ENCODE measurements at places on chromosomes 16 and 17. TPM values are rescaled to one million over a fixed set of nuclear protein-coding genes. Genes with fewer than 3 reads are reported as not detected.

Gene RUNDC3A
- not detected for total RNA-seq

- peak overlapping the region; percentile 69 for H3K4me3 ChIP-seq
- H3K4me1 ChIP-seq = peaks cover 22% of the 10 kb centered on the region
- no peaks in the 10 kb centered on the region for H3K36me3 ChIP-seq
- no peaks in the 10 kb centered on the region for H3K27me3 ChIP-seq
- peak overlapping the region; percentile 96 for H3K27ac ChIP-seq
These were observed 22.4 kb upstream of the EIF1 start for GRCh38 chr17:41666237-41666641.

- H3K27ac ChIP-seq = no peak overlapping the region
- no peaks in the 10 kb centered on the region for H3K36me3 ChIP-seq
- H3K4me3 ChIP-seq = no peak overlapping the region
- DNase-seq = peak; percentile 53
- peaks cover 90% of the 10 kb centered on the region for H3K4me1 ChIP-seq
- H3K27me3 ChIP-seq = no peaks in the 10 kb centered on the region
These were observed 61.8 kb downstream of the ARSG start for GRCh38 chr17:68353111-68353521.

Gene SP2
- 39.9 TPM for total RNA-seq

DNA sequence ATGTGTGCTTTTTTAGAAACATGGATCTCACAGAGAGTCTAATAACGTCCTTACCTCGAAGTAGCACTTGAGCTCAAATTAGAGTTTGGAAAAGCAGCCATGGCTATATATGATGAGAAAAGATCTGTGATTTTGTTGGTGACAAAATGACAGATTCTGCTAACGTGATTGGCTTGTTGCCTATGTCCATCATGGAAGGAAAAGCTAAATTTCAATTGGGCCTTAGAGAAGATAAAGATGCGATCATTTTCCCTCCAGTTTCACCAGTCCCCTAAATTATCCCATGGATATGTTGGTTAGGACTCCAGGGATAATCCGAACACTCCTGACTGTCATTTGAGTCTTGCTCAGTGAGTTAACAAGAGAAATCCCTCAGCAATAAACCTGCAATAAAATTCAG lies 175.8 kb downstream of the C16orf95 start:
- H3K4me3 ChIP-seq = no peak overlapping the region
- no peak for DNase-seq
- H3K27me3 ChIP-seq = no peaks in the 10 kb centered on the region
- H3K27ac ChIP-seq = no peak overlapping the region
- H3K36me3 ChIP-seq = no peaks in the 10 kb centered on the region

Gene RNFT1
- total RNA-seq = 40.3 TPM

- H3K27ac ChIP-seq = no peak overlapping the region
- H3K4me1 ChIP-seq = peaks cover 71% of the 10 kb centered on the region
- DNase-seq = no peak
- no peaks in the 10 kb centered on the region for H3K36me3 ChIP-seq
- no peak overlapping the region for H3K4me3 ChIP-seq
These were observed 19.6 kb upstream of the TNS4 start for GRCh38 chr17:40520991-40521453.

GRCh38 chr16:80300876-80301275 lies 239.9 kb upstream of the DYNLRB2 start:
- no peak overlapping the region for H3K4me3 ChIP-seq
- no peak overlapping the region for H3K27ac ChIP-seq
- no peak for DNase-seq
- H3K4me1 ChIP-seq = no peaks in the 10 kb centered on the region

DNA sequence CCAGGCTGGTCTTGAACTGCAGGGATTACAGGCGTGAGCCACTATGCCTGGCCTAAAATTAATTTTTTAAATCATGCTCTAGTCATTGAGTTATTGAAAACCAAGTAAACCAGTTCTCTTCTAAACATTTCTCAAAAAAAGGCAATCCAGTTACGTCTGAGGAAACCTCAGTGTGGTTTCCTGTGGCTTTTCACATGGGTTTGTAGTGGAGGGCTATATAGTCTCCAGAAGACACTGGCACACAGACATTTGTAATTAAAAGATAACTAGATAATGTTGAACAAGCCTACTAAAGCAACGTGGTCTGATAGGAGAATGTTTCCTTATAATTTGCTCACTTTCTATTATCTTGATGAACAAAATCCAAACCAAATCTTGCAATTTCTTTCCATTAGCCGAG lies 5.2 kb upstream of the TOB1 start:
- DNase-seq = peak; percentile 84
- no peaks in the 10 kb centered on the region for H3K27me3 ChIP-seq
- peak overlapping the region; percentile 49 for H3K4me3 ChIP-seq
- peaks cover 56% of the 10 kb centered on the region for H3K4me1 ChIP-seq
- H3K36me3 ChIP-seq = no peaks in the 10 kb centered on the region
- H3K27ac ChIP-seq = peak overlapping the region; percentile 40

DNA sequence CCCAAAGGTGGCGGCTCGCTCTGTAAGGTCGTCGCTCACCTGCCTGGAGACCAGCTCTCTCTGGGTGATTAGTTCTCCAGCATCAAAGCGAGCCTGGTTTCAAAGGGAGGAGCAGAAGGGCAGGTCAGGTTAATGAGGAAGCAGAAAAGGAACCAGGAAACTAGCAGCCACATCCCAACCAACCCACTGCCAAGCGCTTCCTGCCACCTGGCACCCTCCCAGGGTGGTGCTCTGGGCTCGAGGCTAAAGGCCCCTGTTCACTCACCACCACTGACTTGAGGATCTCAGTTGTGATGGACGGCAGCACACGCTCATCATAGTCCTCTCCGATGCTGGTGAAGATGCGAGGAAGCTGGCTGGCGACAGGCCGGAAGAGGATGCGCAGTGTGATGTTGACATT lies 5.6 kb downstream of the PHB1 start:
- H3K4me3 ChIP-seq = no peak overlapping the region
- DNase-seq = no peak
- peaks cover 71% of the 10 kb centered on the region for H3K36me3 ChIP-seq
- H3K27me3 ChIP-seq = no peaks in the 10 kb centered on the region

GRCh38 chr17:29393436-29393835 lies 3.3 kb downstream of the TAOK1 start:
- H3K27me3 ChIP-seq = no peaks in the 10 kb centered on the region
- H3K4me1 ChIP-seq = peaks cover 56% of the 10 kb centered on the region
- no peaks in the 10 kb centered on the region for H3K36me3 ChIP-seq
- DNase-seq = no peak
- no peak overlapping the region for H3K4me3 ChIP-seq

Gene SGCA
- not detected for total RNA-seq

Gene ALOX12B
- total RNA-seq = not detected

GRCh38 chr16:19348578-19349315 lies 63.2 kb downstream of the CLEC19A start:
- H3K27me3 ChIP-seq = no peaks in the 10 kb centered on the region
- no peaks in the 10 kb centered on the region for H3K4me1 ChIP-seq
- H3K4me3 ChIP-seq = no peak overlapping the region
- no peak for DNase-seq
- no peaks in the 10 kb centered on the region for H3K36me3 ChIP-seq

- H3K36me3 ChIP-seq = peaks cover 5% of the 10 kb centered on the region
- H3K27me3 ChIP-seq = no peaks in the 10 kb centered on the region
- no peak overlapping the region for H3K4me3 ChIP-seq
- H3K27ac ChIP-seq = no peak overlapping the region
- peaks cover 40% of the 10 kb centered on the region for H3K4me1 ChIP-seq
- DNase-seq = no peak
These were observed 2.8 kb downstream of the VAT1 start for GRCh38 chr17:43019418-43019817.

Gene CIBAR2
- not detected for total RNA-seq

- no peak overlapping the region for H3K4me3 ChIP-seq
- no peaks in the 10 kb centered on the region for H3K27me3 ChIP-seq
These were observed 11.2 kb upstream of the PRKAR1A start for GRCh38 chr17:68501074-68501473.

Gene OR1A1
- not detected for total RNA-seq

Gene G6PC1
- total RNA-seq = not detected

- peaks cover 13% of the 10 kb centered on the region for H3K4me1 ChIP-seq
- peaks cover 18% of the 10 kb centered on the region for H3K27me3 ChIP-seq
- H3K36me3 ChIP-seq = no peaks in the 10 kb centered on the region
- DNase-seq = no peak
- no peak overlapping the region for H3K4me3 ChIP-seq
These were observed 2.7 kb downstream of the C1QTNF1 start for GRCh38 chr17:79026376-79027273.

- no peaks in the 10 kb centered on the region for H3K4me1 ChIP-seq
- H3K27me3 ChIP-seq = no peaks in the 10 kb centered on the region
- no peak overlapping the region for H3K4me3 ChIP-seq
- no peak for DNase-seq
- H3K27ac ChIP-seq = no peak overlapping the region
These were observed 79.1 kb upstream of the SEC14L1 start for GRCh38 chr17:77061669-77062068.

- H3K4me3 ChIP-seq = no peak overlapping the region
- no peaks in the 10 kb centered on the region for H3K36me3 ChIP-seq
- H3K27ac ChIP-seq = no peak overlapping the region
- H3K4me1 ChIP-seq = no peaks in the 10 kb centered on the region
- no peaks in the 10 kb centered on the region for H3K27me3 ChIP-seq
- DNase-seq = no peak
These were observed 34.6 kb upstream of the MYOCD start for GRCh38 chr17:12631076-12631475.

GRCh38 chr16:86874141-86874540 lies 295.8 kb downstream of the FOXL1 start:
- H3K27me3 ChIP-seq = no peaks in the 10 kb centered on the region
- no peak overlapping the region for H3K27ac ChIP-seq
- no peaks in the 10 kb centered on the region for H3K4me1 ChIP-seq
- DNase-seq = no peak
- no peaks in the 10 kb centered on the region for H3K36me3 ChIP-seq

- no peak overlapping the region for H3K27ac ChIP-seq
- no peaks in the 10 kb centered on the region for H3K36me3 ChIP-seq
- H3K27me3 ChIP-seq = no peaks in the 10 kb centered on the region
- DNase-seq = no peak
- H3K4me1 ChIP-seq = peaks cover 16% of the 10 kb centered on the region
These were observed 78.3 kb downstream of the KCNJ12 start for GRCh38 chr17:21454441-21454840.

Gene GP2
- total RNA-seq = not detected

Gene GINS2
- 1.2 TPM for total RNA-seq

Gene CDH1
- 0.20 TPM for total RNA-seq

Gene MAPK7
- total RNA-seq = 19.4 TPM

GRCh38 chr17:64657610-64658125 lies 4.4 kb downstream of the SMURF2 start:
- DNase-seq = no peak
- no peak overlapping the region for H3K4me3 ChIP-seq
- H3K27me3 ChIP-seq = no peaks in the 10 kb centered on the region
- H3K27ac ChIP-seq = no peak overlapping the region
- H3K4me1 ChIP-seq = peaks cover 46% of the 10 kb centered on the region
- H3K36me3 ChIP-seq = no peaks in the 10 kb centered on the region

DNA sequence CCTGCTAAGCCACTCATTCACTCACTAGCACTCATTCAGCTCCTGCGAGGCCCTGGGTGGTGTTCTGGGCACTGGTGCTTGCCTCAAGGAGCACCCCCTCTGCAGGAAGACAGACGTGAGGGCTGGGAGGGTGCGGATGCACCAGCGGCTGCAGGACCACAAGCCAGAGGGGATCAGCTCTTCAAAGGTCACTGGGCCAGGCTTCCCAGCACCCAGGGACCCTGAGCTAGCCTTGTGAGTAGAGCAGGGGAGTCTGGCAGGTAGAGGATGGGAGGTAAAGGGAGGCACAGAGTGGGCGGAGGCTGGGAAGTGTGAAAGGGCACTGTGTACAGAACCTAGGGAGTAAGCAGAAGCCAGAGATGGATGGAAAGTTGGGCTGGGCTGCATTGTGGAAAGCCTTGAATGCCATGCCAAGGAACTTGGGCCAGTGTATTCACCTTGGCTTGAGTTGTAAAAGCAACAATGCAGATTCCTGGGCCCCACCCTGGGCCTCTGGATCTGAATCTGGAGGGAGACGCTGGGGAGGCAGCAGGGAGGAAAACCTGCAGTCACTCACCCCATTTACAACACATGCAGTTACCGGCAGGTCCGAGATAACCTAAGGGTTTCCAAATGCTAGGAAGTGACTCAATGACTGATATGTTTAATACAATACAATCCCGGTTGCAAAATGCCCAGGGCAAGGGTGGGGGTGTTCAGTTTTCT lies 1.7 kb downstream of the IL4R start:
- H3K4me3 ChIP-seq = peak overlapping the region; percentile 76
- DNase-seq = peak; percentile 64
- H3K4me1 ChIP-seq = peaks cover 63% of the 10 kb centered on the region
- H3K27me3 ChIP-seq = no peaks in the 10 kb centered on the region
- no peaks in the 10 kb centered on the region for H3K36me3 ChIP-seq
- peak overlapping the region; percentile 96 for H3K27ac ChIP-seq

Gene MLX
- total RNA-seq = 73.3 TPM

- H3K4me3 ChIP-seq = no peak overlapping the region
- H3K4me1 ChIP-seq = no peaks in the 10 kb centered on the region
- no peak for DNase-seq
- no peaks in the 10 kb centered on the region for H3K36me3 ChIP-seq
These were observed 216.9 kb upstream of the GSE1 start for GRCh38 chr16:85395913-85396878.

Gene HBM
- total RNA-seq = not detected

DNA sequence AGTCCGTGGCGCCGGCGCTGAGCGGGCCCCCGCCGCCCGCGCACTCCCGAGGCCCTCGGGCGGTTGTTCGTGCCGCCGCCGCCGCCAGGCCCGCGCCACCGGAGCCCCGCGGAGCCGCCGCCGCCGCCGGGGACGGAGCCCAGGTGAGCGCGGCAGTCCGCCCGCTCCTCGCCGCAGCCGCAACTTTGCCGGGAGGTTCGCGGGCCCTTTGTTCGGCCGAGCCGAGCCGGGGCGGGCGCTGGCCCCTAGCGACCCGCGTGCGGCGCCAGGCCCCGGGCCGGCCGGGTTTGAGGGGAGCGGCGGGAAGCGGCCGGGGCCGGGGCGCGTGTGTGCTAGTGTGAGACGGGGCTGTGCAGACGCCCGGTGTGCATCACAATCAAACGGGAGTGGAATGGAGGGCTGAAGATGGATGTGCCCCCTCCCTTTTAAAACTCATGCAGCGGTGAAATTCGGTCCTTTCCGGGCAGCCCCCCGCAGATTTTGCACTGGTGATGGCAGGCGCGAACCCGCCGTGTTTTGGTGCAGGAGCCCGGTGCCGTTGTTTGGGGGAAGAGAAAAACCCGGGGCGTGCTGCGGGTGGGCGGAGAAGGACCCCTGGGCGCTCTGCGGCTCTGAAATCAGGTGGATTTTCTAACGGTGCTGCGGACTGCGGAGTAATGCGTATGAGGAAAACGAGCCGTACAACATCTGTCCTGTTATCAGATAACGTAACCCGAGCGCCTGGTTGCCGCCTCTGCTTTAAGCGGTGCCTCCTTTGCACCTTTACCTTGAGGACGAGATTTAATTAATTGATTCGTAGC lies 823 bp downstream of the TNRC6C start:
- no peaks in the 10 kb centered on the region for H3K36me3 ChIP-seq
- H3K4me1 ChIP-seq = peaks cover 55% of the 10 kb centered on the region
- H3K27me3 ChIP-seq = no peaks in the 10 kb centered on the region
- peak overlapping the region; percentile 73 for H3K4me3 ChIP-seq
- peak; percentile 52 for DNase-seq
- peak overlapping the region; percentile 57 for H3K27ac ChIP-seq
